Activated T-cell treated with anti-CD3 and anti-CD28 coated beads, Interleukin-2, amount 50 U/mL, for 72 hours (primary cell): ENCODE measurements at places on chromosomes 3 and 15. TPM values are rescaled to one million over a fixed set of nuclear protein-coding genes. Genes with fewer than 3 reads are reported as not detected.
A peak's percentile ranks its signal among the peaks of the same experiment; 100 is the strongest.

DNA sequence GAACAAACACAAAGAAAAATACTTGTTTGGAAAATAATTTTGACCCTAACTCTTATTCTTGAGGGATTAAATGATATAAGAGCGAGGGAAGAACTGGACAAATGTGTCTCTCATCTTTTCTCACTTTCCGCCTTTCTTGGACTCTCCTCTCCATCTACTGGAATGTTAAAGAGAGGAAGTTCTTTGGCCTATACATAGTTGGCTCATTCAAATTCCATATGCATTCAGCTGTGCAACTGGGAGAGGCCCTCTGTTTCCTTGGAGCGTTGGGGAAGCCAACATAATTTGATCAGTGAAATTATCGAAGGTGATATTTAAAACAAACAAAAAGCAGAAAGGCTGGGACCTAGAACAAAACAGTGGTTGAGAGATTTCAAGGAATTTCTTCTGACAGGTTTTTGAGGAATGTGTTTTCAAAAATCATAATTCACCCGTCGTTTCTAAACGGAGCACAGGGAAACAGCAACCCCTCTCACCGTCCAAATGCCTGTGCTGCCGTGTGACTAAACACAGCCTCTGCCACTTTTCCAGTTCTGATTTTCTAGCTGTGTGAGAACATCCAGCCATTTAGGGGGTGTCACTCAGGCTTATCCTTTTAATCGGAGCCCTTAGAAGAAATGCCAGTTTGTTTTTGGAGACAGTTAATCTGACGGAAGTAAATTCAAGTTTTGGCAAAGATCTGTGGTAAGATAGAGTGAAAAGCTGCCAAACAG lies 489.9 kb downstream of the SOX2 start:
- DNase-seq: no peak

- DNase-seq: peak; percentile 64
Observed at GRCh38 chr3:59978979-59979378, 929.2 kb upstream of the CFAP20DC start.

GRCh38 chr3:10334042-10334441 lies 13.1 kb upstream of the SEC13 start:
- DNase-seq: no peak

GRCh38 chr15:85482894-85483293 lies 102.5 kb downstream of the AKAP13 start:
- no peak for DNase-seq

DNA sequence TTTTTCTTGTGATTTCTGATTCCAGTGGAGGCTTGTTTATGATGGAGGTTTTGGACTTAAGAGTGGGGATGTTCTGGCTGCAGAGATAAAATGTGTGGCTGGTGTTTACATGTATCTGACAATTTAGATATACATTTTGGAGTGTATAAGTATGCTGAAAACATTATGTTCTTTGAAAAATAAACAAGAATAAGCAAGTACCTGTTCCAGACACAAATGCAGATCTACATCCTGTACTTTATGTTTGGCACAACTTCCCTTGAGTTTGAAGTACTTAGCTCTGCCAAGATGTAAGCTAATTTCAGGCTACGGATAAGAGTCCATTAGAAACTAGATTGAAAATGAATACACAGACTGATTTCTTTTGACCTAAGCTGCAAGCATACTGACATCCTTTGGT lies 277.2 kb downstream of the CHST2 start:
- no peak for DNase-seq

- DNase-seq: no peak
Observed at GRCh38 chr3:149310796-149311534, 22.5 kb downstream of the TM4SF18 start.

DNA sequence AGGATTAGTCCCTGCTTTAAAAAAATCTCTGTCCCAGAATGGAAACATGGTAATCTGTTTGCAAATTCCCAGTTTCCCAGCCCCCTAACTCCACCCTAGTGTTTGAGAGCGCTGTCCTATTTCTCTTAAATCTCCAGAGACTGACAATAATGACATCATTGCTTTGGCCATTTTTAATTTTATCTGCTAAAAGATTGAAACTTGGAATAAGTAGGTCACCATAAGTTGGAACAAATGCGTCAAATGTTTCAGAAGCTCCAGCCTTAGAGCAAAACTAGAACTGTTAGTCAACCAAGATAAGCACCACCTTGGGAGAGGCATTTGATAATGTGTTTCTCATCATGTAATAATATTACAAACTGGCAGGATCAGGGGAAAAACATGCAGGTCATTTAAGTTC lies 25.7 kb upstream of the MB21D2 start:
- no peak for DNase-seq

DNA sequence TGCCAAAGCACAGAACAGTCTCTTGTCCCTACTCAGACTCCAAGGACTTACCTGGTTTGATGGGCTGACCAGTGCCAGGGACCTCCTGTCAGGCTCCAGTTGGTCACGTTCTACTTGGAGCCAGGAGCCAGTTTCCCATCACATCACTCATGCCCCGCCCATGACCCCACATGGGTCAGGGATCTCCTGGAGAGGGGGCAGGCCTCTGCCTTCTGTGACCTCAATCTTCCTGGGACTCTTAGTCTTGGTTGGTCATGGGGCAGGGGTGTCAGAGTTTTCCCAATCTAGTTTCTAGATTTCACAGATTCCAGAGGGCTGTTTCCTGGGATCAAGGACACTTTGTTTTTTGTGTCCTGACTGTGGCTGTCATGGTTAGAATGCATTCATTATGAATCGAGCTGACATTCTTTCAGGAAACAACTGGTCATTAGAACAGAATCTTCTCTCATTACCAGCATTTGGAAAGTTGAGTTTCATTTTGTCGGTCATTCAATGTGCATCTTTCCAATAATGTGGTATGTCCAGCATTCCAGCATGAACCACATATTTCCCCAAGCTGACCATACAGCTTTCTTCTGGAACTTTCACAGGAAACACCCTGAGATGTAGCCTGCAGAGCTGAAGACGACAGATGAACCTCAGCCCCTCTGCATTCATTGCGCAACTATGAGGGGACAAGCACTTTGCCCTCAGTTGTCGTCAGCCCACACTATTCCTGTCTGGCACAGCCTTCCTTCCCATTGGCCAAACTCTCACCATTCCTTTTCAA lies 19.8 kb downstream of the CYP19A1 start:
- DNase-seq: no peak

GRCh38 chr3:101567528-101568317 lies 6.1 kb downstream of the TRMT10C start:
- peak; percentile 48 for DNase-seq

DNA sequence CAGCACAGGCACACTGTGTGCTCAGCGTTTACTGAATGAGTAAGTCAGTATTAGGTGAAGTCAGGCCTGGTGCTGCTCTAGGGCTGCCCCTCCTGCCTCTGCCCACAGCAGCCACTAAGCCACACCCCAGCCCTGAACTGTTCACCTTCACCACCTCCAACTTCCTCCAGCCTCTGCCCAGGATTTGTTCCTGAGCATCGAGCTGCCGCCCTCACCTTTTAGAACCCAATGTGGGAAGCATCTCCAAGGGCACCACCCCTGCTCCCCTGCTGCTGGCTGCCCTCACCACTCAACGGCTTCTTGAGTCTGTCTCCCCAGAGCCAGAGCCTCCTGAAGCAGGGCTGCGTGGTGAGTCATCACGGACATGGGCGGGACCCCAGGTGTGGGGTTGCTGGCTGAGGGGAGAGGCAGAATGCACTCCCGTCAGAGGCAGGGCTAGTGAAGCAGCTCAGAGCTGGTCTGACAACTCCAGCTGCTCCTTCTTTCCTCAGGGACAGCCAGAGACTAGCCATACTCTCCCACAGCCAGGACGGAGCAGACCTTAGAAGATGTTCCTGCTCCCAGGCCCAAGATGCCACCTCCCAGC lies 5.8 kb downstream of the HYAL2 start:
- DNase-seq: no peak

- DNase-seq: no peak
Observed at GRCh38 chr3:123481722-123482457, 33.0 kb upstream of the ADCY5 start.

- no peak for DNase-seq
Observed at GRCh38 chr3:152160350-152161011, 108.2 kb upstream of the MBNL1 start.

GRCh38 chr3:194691481-194692283 lies 6.0 kb downstream of the FAM43A start:
- no peak for DNase-seq

- DNase-seq: no peak
Observed at GRCh38 chr3:14460342-14461005, 58.1 kb downstream of the SLC6A6 start.

DNA sequence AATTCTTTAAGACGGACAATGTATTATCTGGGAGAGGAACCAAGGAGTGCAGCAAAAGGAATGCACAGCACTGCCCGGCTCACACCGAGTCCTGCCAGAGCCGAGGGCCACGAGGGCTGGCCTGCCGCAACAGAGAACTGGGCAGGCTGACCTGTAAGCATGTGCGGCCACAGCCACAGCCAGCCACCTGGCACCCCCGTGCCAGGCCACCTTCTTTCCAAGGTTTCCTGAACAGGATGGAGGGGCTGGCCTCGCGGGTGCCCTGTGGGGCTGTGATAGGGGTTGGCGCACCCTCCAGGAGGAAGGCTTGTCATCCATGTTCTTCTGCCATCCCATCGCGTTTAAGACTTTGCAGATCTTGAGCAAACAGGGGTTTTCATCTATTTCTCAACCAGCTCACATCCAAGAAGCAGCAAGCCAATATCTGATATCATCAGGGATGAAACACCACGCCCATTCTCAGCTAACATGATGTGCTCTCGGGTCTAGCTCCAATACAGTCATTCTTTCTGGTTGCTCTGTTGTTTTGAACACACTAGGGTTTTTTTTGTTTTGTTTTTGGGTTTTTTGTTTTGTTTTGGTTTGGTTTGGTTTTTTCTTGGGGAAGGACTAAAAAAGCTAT lies 10.2 kb downstream of the CA12 start:
- DNase-seq: peak; percentile 19

- DNase-seq: no peak
Observed at GRCh38 chr15:20348900-20349773, 192.5 kb downstream of the GOLGA6L6 start.

- DNase-seq: no peak
Observed at GRCh38 chr15:59166601-59167265, 39.9 kb upstream of the LDHAL6B start.

DNA sequence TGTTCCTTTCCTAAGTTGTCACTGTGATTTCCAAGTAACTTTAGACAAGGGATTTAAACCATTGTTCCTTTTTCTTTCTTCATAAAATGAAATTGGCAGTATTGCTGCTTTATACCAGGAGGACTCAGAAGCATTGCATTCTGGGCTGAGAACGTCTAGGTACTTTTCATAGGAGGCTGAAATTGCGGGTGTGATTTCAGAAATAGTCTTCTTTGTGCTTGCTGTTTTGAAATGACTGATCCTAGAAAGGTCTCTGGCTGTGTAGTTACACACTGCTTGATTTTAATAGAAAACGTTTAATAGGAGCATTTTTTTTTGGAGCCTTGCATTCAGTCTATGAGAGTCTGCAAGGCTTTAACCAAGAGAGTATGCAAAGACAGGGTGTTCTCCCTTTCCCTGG lies 56.3 kb downstream of the PPM1L start:
- DNase-seq: no peak

- no peak for DNase-seq
Observed at GRCh38 chr3:123587401-123587800, 2.5 kb upstream of the HACD2 start.

DNA sequence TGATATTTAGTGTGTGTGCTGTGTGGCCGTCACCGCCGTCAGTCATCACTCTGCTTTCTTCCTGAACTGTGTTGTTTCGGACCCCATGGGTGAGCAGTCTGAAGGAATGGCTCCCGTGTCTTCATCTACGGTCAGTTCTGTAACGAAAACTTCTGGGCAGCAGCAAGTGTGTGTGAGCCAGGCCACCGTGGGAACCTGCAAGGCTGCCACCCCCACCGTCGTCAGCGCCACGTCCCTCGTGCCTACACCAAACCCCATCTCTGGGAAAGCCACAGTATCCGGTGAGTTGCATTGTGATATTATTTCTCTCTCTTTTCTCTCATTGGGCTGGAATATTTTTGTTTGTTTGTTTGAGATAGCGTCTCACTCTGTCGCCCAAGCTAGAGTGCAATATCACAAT lies 34.7 kb downstream of the MAP6D1 start:
- DNase-seq: no peak

- DNase-seq: no peak
Observed at GRCh38 chr3:100864471-100865250, 128.6 kb downstream of the ABI3BP start.

GRCh38 chr3:12751571-12751970 lies 7.5 kb downstream of the TMEM40 start:
- DNase-seq: no peak

The ADAMTSL3 gene
- not detected for total RNA-seq

The SPESP1 gene
- total RNA-seq: 0.58 TPM

The IGSF10 gene
- not detected for total RNA-seq

The KNG1 gene
- not detected for total RNA-seq

The FGD5 gene
- total RNA-seq: not detected

The PROK2 gene
- 0.24 TPM for total RNA-seq

The UBR1 gene
- 33.1 TPM for total RNA-seq

The PPP2R3A gene
- 0.49 TPM for total RNA-seq

The ZSCAN29 gene
- total RNA-seq: 44.8 TPM

The NLGN1 gene
- total RNA-seq: not detected

The AZI2 gene
- 58.2 TPM for total RNA-seq

The LIPC gene
- total RNA-seq: 0.93 TPM

The GPR156 gene
- total RNA-seq: not detected

The GOLGA6L7 gene
- not detected for total RNA-seq
